ENCODE measurements at places on chromosomes 6 and 20.

- no peak for DNase-seq
Measured at GRCh38 chr6:37171201-37171969, 1.4 kb downstream of the PIM1 start.

DNA sequence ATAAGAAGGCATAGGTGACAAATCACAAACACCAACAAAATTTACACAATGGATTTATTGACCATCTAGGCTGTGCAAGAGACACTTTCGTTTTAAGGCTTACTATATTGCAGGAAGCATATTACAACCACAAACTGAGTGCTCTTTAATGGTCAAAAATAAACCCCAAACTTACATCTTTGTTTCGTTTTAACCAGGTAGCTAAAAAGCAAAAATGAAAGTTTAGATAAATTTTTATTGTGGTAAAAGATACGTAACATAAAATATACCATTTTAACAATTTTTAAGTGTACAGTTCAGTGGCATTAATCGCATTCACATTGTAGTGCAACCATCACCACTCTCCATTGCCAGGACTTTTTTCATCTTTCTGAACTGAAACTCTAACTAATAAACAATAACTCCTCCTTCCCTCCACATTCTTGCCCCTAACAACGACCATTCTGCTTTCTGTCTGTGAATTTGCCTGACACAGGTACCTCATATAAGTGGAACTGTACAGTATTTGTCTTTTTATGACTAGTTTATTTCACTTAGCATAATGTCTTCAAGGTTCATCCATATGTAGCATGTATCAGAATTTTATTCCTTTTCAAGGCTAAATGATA is 32.3 kb upstream of the DUSP22 start:
- no peak for DNase-seq

- DNase-seq, result no peak
Measured at GRCh38 chr6:150719831-150720230, 120.1 kb downstream of the PLEKHG1 start.

DNA sequence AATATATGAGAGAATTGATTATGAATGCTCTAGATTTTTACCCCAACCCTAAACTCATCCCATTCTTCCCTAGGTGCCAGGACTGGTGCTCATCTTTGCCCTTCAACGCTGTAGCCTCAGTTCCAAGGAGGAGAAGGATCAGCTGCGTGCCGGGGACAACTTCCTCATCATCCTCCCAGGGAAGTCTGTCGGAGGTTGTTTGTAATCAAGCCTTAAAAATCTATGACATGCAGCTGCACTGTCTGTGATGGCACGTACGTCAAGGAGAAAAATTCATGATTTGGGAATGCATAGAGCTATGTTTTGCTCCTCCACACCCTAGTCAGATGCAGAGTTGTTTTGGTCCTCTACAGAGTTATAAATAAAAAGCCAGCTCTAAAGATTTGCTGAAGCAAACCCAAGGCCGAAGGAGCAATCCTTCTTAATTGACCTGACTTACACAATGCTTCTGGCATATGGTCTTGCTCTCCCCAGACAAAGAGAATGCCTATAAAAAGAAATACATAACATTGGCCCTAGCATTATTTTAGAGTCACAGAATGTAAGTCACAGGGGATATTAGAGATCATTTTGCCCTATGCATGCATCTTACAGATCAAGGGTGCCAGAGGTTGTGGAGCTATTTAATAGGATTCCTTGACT is 244.2 kb downstream of the HIVEP2 start:
- DNase-seq, result no peak

- no peak for DNase-seq
Measured at GRCh38 chr20:38226553-38226952, 34.0 kb downstream of the KIAA1755 start.

- no peak for DNase-seq
Measured at GRCh38 chr6:138988469-138988834, 399 bp upstream of the REPS1 start.

GRCh38 chr6:120588424-120588823 is 745.9 kb downstream of the TBC1D32 start:
- DNase-seq, result no peak

- DNase-seq, result no peak
Measured at GRCh38 chr6:146851837-146852236, 253.1 kb downstream of the ADGB start.

- DNase-seq, result no peak
Measured at GRCh38 chr6:15287670-15288375, 42.0 kb downstream of the JARID2 start.

DNA sequence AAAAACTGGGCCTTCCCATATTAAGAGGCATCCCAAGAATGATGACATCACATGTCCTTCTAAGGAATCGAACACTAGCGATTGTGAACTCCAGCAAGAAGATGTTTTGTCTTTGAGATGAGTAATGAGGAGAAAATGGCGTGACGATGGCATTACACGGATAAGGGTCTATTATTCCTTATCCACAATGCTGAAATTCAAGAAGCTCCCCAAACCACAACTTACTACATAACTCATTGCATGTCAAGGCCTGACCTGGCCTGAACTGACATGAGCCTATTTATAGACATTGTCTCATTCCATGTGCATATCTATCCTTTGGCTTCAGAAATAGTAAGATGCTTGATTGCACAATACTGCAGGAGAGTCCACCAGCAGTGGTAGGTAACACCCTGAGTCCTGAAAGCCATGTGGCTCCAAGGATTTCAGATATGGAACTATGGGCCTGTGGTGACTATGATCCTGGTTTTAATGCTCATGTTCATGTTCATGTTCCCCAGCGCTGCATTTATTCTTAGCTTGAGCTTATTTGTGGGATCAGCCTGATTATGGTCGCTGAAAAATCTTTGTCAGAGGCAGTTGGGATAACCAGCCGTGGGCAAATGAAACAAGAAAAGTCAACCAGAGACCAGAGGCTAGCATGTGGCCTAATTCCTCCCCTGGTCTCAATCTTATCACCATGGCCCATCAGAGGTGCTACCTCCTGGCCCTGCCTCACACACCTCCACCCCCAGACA is 183.2 kb upstream of the JARID2 start:
- no peak for DNase-seq

DNA sequence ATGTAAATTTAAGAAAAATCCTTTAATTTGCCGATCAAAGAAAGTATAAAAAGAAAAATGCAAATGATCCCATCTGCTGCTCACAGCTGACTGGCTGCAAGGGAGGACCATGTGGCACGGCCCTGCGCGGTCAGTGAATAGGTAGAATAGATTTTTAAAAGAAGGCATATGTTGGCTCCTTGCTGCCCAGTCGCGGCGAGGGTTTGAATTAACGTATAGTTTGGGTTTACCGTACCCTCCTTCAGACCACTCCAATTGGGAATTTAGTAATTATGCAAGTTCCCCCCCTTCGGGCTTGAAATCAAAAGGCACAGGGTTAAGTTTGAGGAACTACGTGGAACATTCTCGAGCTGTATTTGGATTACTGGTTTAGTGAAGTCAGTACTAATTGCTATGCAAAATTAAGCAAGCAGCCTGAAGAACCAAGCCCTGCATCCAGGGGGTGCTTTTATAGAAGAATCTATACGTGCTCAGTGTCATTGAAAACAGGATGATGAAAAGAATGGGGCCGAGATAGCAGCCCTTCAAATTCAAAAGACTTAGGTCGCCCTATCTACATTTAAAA is 1.1 kb upstream of the BEND3 start:
- DNase-seq, result peak; percentile 27

DNA sequence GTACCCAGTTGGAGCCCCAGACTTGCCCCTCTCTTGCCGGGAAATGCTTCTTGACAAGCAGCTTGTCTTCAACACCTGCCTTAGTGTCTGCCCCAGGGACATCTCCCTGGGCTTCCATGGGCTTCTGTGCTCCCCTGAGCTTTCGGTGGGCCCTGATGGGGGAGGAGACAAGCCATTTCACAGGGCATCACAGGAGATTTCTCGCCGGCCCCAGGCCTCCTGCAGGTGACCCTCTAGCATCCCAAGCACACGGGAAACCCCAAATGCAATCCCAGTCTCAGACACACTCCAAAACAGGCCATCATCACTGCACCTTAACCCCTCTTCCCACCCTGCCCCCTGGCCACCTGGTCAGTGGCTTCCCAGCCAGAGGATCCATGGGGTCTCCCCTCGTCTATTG is 74.5 kb downstream of the JPH2 start:
- DNase-seq, result no peak

GRCh38 chr6:33979750-33980149 is 166.1 kb downstream of the GRM4 start:
- no peak for DNase-seq

DNA sequence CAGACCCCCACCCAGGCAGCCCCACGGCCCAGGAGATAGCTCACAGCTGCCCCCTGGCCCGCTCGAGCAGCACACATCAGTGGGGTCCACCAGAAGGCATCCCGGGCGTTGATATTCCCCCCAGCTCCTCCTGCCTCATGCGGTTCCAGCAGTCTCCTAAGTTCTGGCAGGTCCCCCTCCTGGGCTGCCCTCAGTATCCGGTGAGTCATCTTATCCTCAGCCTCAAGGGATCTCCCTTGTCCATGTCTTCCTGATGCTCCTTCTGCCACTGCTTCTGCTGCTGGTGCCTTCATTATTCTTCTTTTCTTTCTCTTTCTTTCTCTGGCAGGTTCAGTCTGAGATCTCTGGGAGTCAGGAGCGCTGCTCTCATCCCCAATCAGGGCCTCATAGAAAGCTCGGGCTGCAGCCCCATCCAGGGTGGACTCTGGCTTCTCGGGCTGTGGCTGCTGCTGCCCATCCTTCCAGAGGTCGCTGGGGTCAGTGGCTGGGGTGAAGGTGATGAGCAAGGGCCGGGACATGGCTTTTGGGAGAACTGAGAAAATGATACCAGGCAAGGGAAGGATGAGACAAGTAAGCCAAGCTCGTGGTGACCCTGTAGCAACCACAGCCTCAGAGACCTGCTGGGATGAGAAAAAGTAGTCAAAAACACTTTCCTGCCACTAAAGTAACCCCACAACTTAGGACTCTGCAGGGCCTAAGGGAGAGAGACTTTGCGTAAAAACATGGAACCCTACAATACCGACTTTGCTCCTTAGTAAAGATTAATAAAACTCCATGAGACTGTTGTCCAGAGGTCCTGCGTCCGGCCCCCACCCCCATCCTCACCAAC is 622 bp downstream of the GPANK1 start:
- DNase-seq, result no peak

DNA sequence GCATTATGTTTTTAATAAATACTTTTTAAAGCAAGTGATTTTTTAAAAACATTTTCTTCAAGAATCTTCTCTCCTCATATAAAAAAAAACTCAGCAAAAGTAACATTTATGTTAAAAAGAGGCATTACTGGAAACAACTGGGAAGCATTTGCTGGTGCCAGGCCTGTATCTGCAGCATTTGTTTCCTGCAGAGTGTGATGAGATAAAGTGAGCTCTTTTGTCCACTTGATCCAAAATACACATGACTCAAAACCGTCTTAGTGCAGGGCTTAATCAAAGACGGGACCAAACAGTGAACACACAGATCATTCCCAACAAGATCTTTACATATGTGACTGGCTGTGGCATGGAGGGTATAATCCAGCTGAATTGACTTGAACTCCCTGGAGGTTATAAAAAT is 28.3 kb upstream of the RIPPLY2 start:
- DNase-seq, result no peak

DNA sequence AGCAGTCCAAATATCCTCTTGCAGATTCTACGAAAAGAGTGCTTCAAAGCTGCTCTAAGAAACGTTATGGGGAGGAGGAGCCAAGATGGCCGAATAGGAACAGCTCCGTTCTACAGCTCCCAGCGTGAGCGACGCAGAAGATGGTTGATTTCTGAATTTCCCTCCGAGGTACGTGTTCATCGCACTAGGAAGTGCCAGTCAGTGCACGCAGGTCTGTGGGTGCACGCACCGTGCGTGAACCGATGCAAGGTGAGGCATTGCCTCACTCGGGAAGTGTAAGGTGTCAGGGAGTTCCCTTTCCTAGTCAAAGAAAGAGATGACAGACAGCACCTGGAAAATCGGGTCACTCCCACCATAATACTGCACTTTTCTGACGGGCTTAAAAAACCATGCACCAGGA is 272.1 kb upstream of the DEFB115 start:
- no peak for DNase-seq

GRCh38 chr20:54113566-54113965 is 43.2 kb upstream of the BCAS1 start:
- DNase-seq, result no peak

DNA sequence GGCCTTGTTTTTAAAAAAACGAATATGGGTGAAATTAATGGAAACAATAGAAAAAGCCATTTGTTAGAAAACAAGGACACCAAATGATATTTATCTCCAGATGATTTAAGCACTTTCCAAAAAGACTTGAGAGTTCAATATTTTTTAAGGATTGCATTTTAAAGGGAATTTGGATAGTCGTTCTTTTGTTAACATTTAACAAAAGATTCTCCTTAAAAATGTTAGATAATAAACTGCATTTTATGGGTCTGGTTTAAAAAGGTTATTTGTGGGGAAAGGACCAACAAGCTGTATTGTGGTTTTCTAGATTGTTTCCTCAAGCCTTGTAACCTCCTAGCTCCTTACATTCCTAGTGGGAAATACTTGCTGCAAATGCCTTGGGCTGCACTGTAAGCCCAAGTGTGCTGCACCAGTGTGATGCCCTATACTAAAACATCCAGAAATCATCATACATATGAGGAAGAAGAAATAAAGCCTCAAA is 1.5 kb upstream of the PHIP start:
- no peak for DNase-seq

DNA sequence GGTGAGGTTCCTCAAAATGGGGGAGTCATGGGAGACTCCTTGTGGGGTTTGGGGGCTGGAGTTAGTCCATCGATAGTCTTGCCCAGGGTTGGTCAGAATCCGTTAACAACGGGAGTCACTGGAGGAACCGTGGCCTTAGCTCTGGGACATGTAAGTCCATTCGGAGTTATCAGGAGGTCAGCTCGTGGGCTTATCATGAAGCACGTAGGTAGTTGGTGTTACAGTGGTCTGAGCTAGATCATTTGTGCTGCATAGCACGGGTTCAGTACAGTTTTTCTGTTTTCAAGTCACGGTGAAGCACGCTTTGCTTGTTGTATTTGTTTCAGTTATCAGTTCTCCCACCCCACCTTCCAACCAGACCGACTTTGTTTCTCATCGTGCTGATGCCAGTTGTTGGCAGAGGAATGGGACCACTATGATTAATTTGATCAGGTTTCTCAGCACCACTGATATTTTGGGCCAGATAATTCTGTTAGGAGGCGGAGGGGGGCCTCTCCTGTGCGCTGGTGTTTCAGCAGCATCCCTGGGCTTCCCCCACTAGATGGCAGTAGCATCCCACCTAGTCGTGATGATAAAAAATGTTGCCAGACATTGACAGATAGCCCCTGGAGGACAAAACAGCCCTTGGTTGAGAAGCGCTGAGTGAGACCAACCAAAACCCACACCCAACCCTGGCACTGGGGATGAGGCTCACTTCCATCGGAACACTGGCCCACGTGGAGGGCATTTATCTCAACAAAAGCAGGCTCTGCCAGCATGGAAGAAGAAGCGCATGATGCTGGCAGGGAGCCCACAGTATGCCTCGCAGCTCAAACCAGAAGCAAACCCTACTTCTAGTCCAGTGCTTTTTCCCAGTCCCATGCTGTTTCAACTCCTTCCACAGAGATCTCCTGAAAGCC is 2.2 kb upstream of the APMAP start:
- peak; percentile 4 for DNase-seq

DNA sequence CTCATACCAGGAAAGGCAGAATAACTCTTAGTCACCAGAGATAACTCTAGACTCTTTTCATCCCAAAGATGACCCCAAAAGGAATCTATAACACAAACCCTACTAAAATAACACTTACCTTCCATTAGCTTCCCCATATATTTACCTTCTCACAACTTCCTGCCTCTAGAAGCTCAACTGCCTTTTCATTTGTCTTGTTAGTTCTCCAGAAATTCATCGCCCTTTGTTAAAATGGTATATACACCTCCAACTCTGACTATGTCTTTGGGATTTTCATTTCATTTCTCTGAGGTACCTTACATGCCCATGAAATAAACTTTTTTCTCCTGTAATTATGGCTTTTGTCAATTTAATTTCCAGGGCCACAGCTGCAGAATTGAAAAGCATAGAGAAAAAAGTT is 33.5 kb downstream of the GCM1 start:
- DNase-seq, result no peak
